ENCODE measurements at places on chromosomes 6 and 20.

DNA sequence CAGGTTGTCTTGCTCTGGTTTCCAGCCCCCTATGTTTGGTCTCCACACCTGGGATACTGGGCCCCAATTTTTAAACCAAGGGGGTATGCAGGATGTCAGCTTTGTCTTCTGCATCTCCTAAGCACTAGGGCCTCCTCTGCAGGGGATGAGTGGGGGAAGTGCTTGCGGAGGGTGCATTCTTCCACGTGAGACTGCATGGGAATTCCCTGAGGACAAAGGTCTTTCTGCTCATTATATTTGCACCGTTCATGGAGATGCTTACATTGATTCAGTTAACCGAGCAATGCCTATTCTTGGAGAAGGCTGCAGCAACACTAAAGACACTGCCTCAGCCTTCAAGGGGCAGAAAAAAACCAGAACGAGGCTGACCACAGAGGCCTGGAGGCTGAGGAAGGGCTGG, 45.4 kb downstream of the RAB44 start:
- no peak for DNase-seq

- no peak for DNase-seq
Observed at GRCh38 chr6:127201321-127201720, 65.3 kb upstream of the RNF146 start.

DNA sequence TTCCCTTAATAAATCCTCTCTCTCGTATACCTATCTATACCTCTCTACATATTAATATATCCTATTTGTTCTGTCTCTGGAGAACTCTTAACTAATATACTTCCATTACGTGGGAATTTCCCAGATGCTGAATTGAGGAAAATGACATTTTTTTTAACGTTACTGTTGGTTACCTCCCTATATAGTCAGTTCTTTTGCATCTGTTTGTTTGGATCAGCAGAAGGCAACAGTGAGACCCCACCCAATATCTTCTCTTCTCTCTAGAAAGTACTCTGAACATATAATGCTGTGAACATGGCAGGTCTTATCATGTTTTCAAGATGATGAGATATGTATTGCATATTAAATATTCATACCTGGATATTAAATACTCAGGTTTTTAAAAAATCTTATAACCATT, 12.7 kb downstream of the RFPL4B start:
- no peak for DNase-seq

GRCh38 chr6:31736021-31736767, at the start of gene CLIC1:
Gene CLIC1 (minus strand): TSS chr6:31736530. CDS start chr6:31736300, 230 bp downstream.
- DNase-seq = no peak

DNA sequence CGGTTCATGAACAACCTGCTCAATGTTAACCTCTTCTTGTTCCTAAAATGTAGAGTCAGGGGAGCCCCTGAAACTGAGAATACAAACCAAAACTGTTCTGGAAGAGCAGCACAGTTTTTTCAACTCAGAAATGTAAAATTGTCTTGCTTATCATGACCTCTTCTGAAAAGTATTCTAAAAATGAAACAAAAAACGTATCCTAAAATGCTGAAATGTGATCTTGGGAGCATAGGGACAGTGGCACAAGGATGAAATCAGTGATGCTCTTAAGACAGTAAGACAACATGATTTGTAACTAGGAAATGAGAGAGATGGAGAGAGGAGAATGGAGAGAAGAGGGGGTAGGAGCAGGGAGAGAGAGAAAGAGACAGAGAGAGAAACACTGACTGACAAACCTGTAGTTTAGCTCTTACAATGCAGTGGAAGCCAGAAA, 27.5 kb downstream of the NCOA7 start:
- no peak for DNase-seq

Measured in stimulated activated naive CD4-positive, alpha-beta T cell (primary cell).